C1 segment of cervical spinal cord (tissue), 14 donors: ENCODE measurements at places on chromosomes 7 and 10.

- DNase-seq, result no peak
These were observed 60.1 kb upstream of the CARD11 start for GRCh38 chr7:3103614-3104398.

DNA sequence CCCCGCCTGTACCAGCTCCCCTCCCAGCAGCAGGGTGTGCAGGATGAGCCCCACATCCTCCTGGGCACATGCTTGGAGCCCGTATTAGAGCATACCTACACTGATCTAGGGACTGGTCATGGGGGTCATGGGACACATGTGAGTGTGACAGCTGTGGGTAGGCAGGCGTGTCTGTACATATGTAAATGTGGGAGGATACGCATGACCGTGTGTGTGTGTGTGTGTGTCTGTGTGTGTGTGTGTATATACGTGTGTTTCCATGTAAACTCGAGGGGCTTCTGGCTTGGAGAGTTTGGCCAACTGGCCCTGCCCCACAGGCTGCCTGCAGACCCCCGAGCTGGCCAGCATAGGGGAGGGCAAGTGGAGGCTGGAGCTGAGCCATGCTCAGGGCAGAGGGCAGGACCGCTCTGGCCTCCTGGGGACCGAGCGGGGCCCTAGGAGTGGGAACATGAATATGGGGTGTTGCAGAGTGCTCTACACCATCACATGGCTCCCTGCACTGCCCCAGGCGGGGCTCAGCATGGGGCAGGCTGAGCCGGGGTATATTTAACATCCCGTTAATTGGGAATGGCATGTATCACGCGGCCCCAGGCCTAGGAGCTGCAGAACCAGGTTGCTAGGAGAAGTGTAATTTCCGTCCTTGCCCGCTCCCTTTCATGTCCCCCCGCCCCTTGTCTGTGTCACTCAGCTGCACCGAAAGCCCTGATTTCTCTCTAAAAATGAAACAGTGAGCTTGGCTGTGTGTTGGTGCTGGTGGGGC lies 152.7 kb upstream of the PCBD1 start:
- no peak for DNase-seq

GRCh38 chr7:81285142-81285871 lies 366.5 kb upstream of the SEMA3C start:
- no peak for DNase-seq

- DNase-seq, result no peak
These were observed 79.0 kb downstream of the TRIL start for GRCh38 chr7:28879105-28879504.

GRCh38 chr10:117652228-117653169 lies 110.0 kb downstream of the EMX2 start:
- no peak for DNase-seq

GRCh38 chr7:107944411-107945169 lies 53.6 kb downstream of the DLD start:
- DNase-seq, result no peak

- DNase-seq, result no peak
These were observed 90.8 kb upstream of the KCTD7 start for GRCh38 chr7:66537876-66538275.

- DNase-seq, result no peak
These were observed 9.3 kb downstream of the CALML5 start for GRCh38 chr10:5490032-5490431.

DNA sequence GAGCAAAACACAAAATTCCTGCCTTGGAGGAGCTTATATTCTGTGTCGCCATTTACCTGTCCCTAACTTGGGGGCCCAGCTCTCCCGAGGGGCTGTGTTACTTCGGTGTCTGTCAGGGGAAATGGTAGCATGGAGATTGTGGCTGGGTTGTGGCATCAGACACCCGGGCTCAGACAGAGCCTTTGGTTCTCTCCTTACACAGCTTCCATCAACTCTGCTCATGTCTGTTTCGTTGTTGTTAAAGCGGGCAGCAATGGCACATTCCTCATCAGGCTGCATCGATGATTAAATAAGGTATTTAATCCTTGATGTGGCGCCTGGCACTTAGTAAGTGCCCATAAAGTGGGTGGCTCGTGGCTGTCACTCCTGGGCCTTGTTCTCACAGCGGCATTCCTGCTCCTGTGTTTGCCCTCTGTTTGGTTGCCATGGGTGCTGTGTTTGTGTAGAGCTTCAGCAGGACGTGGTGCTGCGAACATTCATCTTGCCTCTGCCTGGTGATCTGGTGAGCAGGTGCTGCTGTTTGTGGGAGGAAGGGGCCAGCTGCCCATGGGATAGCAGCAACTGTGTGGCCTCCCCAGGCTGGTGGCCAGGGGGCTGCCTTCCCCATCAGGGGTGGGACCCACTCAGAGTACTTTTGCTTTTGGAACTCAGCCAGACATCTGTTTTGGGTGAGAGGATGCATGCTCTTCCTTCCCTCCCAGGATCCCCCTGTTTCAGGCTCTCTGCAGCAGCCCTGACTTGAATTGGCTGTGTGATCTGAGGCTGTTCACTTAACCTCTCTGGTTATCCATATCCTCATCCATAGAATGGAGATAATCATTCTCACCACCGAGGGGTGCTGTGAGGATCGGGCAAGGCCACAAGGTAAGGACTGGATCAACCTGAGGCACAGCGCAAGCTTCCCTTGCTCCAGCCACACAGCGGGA lies 207.2 kb upstream of the SVIL start:
- no peak for DNase-seq

GRCh38 chr7:90828601-90829000 lies 232.5 kb downstream of the CDK14 start:
- DNase-seq, result no peak

- DNase-seq, result no peak
These were observed 126.7 kb downstream of the CPEB3 start for GRCh38 chr10:92164036-92164696.

DNA sequence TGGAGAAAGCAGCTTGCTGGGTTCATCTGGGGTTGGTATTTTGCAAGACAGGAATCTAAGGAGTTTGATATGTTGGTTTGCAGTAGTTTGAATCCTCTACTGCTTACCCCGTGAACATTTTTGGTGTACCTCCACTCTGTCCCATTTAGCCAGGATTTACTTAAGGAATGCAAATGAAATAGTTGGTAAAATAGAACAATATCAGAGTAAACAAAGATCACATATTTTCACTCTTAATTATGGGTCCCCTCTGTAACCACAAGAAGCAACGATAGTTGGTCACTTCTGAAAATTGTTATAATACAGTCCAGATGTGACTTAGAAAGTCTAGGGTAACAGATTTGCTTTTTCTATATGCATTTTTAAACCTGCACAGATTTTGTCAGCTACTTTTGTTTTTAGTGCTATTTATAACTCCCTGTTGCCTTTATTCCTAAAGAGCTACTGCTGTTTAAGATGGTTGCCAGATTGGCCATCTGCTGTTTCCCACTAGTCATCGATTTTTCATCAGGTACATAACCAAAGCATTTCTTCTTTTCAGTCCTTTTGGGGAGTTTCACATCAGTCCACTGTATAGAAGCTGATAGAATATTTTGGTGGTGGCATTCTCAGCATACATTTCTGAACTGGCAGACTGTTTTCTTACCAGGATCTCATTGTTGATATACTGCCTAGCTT lies 37.6 kb downstream of the MAPK8 start:
- no peak for DNase-seq

GRCh38 chr10:99880080-99880835 lies 97.8 kb downstream of the ABCC2 start:
- no peak for DNase-seq

GRCh38 chr10:124325998-124326636 lies 92.6 kb downstream of the OAT start:
- no peak for DNase-seq

DNA sequence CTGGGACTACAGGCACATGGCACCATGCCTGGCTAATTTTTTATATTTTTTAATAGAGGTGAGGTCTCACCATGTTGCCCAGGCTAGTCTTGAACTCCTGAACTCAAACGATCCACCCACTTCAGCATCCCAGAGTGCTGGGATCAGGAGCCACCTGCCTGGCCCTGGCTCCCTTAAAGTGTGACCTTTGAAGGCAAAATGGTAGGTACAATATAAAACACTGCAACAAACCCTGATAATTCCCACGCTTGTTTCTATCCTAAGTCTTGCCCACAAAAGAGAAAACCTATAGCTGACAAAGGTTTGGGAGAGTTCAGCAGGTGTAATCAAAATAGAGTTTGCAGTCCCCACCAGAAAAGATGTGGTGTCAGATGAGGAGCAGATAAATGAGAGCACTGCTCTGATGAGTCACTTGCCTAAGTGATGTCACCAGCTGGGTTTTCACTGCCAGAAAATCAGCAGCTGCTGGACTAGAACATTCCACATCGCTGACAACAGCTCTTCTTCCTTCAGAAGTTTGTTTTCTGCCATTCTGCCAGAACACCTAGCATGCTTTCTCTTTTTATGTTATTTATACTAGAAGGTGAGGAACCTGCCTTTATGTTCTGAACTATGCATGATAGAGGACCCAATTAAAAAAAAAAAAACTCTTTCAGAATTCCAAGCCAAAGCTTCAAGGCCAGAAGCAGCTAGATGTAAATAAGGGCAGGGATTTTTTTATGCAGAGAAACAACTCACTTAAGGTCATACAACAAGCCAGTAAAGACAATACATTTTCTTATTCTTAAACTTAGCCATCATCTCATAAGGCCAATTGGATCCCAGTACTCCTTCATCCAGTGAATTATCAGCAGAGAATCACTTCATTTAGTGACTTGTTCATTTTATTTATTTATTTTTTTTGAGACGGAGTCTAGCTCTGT lies 18.0 kb downstream of the PURB start:
- no peak for DNase-seq

DNA sequence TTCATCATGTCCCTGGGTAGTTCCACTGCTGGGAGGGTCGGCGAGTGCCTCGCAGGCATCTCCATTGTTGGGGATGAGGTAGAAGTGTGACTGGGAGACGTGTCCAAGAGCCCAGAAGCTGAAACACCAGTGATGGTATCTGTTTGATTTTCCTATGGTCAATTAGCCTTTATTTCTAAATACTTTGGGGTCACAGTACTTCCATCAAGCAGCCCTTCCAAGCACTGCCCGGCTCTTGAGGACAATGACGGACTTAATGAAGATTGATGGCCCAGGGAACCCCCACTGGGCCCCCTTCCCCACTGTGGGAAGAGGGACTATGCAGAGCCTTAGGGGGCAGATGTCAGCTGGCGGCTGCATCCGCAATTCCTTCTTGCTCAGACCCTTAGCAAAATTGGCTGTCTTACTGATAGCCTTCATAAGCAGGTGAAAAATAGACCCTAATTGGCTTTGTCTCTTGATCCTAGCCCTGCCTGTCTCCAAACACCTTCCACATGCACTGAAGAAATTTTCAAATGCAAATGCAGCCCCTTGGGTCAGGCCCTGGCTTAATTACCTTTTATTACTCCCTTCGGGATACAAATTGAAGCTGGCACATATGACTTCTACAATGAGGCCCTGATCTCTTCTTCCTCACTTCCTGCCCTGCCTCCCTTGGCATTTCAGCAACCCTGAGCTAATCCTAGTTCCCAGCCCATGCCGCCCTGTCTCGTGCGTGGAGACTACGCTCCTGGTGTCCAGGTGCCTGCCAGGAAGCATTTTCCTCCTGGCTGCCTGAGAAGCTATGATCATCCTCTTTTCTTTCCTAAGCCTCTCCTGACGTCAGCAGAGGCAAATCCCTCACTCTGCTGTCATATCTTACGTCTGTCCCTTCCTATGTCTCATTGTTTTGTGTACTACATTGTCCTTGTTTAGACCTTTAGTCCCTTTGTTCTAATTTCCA lies 124.5 kb upstream of the GDF10 start:
- no peak for DNase-seq

DNA sequence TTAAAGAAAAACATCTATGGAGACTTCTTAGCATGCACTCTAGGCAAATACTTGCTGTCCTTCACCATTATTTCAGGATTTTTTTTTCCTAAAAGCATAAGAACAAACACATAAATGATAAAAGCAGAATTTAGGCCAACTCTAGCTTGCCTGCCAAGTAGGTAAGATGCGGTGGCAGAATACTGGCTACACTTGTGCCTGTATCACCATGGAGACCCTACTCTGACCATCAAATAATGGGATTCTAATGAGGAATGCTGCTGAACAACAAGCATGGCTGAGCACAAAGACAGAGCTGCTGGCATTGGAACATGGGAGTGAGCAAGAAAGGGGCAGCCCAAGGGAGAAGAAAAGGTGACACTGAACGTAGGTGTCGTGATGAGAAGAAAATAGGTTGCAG lies 18.5 kb upstream of the TAS2R40 start:
- no peak for DNase-seq

DNA sequence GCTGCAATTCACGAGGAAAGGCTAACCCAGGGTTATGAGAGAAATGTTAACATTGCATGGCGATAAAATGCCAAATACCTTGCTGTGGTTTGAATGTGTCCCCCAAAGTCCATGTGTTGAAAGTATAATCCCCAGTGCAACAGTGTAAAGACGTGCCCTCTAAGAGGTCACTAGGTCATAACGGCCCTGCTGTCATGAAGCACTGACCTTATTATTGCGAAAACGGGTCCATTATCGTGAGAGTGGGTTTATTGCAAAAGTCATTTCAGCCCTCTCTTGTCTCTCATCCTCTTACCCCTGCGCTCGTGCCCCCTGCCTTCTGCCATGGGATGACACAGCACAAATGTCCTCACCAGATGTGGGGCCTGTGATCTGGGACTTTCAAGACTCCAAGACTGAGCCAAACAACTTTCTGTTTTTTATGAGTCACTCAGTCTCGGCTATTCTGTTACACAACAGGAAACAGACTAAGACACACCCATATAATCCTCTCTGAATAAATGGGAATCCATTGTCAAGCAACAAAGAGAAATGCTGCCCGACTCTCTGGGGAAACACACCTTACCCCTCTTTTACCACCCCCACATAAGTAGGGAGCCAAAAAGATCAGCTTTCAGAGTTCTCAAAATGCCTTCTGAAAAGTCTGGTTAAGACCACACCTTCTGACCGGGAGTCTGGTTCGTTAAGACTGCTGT lies 73.1 kb upstream of the UCN3 start:
- DNase-seq, result no peak
